ENCODE measurements at places on chromosomes 2 and 18. TPM values are rescaled to one million over a fixed set of nuclear protein-coding genes. Genes with fewer than 3 reads are reported as not detected.

GRCh38 chr2:179428649-179429048 lies 164.0 kb upstream of the SESTD1 start:
- DNase-seq = no peak

DNA sequence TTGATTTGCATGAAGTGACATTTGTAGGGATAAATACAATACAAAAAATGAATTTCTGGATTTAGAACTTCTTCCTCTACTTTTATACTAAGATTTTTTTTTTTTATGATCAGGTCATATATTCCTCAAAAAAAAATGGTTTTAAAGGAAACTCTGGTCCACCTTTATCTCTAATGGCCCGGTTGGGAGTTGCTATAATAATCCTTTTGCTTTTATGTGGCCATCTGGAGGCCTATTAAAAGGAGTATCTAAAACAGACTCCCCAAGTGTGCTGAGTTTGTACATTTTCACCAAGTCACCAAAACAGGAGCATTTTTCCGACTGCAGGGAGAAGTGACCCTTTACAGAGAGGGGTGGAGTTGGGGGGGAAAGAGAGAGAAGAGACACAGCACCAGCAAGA lies 329.2 kb upstream of the FIGN start:
- DNase-seq = no peak

DNA sequence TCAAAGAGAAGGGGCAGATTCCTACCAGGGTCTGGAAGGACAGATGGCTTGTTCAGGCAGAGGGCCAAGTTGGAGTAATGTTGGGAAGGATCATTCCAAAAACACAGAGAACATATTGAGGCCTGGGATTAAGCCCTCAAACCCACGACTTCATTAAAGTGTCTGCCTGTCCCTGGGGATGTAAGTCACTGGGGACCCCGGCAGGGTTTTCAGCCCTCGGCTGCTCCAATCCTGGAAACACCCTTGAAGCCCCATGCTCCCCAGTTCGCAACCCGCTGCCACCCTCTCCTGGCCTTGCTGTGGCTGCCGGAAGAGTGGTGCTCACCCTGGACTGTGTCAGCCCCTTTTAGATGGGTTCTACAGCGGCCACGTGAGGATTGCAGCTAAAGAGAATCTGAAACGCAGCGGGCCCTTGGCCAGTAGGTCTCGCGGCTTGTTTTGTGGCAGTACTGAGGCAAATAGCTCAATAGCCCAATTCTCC lies 79.9 kb downstream of the EPAS1 start:
- no peak for DNase-seq

- DNase-seq = peak; percentile 53
Observed at GRCh38 chr18:7152440-7152839, 34.8 kb upstream of the LAMA1 start.

GRCh38 chr18:45046961-45047360 lies 366.3 kb downstream of the SETBP1 start:
- DNase-seq = no peak

DNA sequence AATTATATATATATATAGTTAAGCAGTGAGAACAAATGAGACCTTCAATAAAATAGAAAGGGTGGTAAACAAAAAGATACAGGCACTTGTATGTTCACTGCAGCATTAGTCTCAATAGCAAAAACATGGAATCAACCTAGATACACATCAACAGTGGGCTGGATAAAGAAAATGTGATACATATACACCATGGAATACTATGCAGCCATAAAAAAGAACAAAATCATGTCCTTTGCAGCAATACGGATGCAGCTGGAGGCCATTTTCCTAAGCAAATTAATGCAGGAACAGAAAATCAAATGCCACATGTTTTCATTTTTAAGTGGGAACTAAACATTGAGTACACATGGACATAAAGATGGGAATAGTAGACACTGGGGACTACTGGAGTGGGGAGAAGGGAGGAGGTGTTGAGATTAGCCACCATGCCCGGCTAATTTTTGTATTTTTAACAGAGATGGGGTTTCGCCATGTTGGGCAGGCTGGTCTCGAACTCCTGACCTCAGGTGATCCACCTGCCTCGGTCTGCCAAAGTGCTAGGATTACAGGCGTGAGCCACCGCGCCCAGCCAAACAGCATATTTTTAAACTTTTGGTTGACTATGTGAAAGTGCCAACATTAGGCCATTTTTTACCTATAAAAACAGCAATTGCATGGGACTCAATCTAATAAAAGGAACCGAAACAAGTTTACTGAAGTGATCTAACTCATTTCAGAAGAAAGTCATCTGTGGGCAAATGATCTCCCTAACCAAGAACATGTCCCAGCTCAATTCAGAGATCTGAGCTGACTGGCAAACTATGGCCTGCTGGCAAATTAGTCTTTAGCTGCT lies 23.7 kb downstream of the ICA1L start:
- DNase-seq = no peak

- DNase-seq = no peak
Observed at GRCh38 chr2:88090446-88091283, 23.0 kb downstream of the SMYD1 start.

- DNase-seq = no peak
Observed at GRCh38 chr18:69951182-69951581, 3.5 kb upstream of the CD226 start.

DNA sequence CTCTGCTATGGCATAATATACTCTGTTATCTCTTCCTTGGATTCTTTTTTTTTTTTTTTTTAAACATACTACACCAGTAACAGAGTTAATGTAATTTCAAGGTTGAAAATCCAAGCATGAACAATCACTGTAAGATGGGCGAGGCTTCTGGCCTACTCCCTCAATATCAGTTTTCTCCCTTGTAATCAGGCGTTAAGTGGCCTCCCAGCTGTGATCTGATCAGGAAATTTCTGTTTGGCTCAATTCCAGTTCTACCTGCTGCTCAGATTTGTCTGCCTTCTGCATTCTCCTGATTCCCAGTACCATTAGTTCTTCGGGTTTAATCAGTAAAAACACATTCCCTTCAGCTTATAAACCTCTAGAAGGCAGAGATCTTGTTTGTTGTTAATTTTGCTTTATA lies 18.6 kb downstream of the PRKD3 start:
- no peak for DNase-seq

DNA sequence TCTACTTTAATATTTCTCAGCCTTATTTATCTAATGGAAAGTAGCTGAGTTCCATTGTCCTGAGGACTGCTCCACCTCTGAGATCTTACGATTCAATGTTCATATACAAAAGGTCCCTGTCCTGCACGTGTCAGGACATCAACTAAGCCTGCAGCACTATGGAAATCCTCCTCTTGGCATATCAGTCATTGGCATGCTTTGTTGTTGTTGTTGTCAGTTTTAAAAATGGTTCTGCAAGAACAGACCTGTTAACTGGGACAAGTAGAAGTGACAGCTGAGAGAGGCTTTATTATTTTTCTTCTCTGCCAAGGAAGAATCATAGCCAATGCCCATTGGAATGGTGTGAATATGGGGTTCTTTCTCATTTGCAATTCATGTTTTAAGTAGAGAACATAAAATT lies 450.1 kb upstream of the PKDCC start:
- DNase-seq = no peak

DNA sequence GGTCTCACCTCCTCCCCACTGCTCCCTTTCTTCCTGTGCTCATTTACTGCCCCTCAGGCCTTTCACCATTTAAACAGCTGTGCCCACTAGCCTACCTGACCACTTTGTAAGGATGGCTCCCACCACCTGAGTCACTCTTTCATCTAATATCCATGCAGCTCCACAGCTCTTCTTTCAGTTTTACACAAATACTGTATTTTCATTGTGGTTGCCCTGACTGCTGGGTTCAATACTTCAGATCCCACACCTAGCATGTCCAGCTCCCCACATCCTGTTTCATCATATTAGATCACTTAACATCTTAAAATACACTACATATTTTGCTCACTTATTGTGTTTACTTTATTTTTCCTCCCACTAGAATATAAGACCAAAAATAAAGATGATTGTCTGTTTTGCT lies 1110.6 kb downstream of the TSN start:
- DNase-seq = no peak

DNA sequence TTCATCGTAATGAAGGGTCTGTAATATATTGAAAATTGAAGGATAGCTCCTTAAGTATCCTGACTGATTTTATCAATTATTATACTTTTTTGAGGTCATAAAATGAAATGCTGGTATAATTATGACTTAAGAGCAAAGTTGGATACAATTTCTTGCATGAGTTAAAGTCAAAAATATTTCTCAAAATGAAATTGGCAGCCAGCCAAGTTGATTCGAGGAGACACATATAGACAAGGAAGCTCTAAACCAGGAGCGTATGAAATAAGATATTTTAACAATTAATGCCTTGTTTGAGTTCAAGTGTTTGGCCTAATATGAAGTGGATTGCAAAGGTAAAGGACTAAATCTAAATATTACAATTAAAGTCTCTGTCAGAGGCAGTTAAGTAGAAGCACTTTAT lies 260.4 kb upstream of the DSEL start:
- DNase-seq = no peak

GRCh38 chr2:232835687-232836208 lies 34.3 kb upstream of the SNORC start:
- DNase-seq = no peak

GRCh38 chr2:105409717-105410116 lies 10.9 kb upstream of the FHL2 start:
- no peak for DNase-seq

GRCh38 chr2:172046080-172046678 lies 39.1 kb upstream of the DLX1 start:
- DNase-seq = no peak

GRCh38 chr18:21316296-21316695 lies 74.3 kb downstream of the GREB1L start:
- DNase-seq = no peak

DNA sequence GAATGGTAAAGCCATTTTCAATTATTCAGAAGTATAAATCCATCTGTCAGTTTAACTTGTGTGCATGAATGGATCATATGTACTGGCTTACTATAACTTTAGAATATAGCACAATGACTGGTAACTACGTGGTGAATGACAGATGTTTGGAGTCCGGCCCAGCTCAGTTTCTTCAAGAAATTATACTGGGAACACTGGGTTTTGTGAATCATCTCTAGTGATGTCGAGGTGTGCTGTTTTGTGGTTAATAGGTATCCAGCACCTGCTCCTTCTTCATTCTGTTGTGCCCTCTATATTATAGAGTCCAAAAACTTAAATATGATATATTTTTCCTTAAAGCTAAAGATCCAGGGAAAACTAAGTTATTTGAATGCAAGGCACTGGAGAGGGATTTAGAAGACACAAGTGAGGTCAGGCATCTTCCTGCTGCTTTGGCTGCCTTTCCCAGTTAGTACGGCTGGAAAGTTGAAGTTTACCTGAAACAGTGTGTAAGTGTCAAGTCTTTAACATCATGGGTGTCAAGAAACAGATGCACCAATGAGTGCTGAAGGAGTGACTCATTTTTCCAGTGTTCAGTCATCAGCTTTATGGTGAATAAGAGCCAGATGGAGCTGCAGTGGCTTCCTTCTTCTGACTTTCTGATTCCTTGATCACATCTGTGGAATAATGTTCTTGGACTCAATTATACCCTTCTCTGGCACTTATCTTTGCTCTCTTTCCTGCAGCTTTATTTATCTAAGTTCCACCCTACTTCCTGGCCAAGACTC lies 1079.5 kb upstream of the CELF4 start:
- DNase-seq = no peak

DNA sequence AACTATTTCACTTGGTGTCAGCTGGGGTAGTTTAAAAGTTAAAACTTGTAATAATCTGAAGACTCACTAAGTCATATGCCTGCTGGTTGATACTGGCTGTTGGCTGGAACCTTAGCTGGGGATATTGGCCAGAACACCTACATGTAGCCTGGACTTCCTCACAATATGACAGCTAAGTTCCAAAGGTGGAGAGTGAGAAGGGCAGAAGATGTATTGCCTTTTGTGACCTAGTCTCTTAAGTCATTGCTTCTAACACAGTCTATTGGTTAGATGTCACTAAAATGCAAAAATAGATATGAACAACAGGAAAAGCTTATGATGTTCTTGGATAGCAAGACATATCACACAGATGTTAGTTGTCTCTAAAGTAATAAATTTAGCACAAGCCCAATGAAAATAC lies 113.2 kb upstream of the CHAC2 start:
- no peak for DNase-seq

DNA sequence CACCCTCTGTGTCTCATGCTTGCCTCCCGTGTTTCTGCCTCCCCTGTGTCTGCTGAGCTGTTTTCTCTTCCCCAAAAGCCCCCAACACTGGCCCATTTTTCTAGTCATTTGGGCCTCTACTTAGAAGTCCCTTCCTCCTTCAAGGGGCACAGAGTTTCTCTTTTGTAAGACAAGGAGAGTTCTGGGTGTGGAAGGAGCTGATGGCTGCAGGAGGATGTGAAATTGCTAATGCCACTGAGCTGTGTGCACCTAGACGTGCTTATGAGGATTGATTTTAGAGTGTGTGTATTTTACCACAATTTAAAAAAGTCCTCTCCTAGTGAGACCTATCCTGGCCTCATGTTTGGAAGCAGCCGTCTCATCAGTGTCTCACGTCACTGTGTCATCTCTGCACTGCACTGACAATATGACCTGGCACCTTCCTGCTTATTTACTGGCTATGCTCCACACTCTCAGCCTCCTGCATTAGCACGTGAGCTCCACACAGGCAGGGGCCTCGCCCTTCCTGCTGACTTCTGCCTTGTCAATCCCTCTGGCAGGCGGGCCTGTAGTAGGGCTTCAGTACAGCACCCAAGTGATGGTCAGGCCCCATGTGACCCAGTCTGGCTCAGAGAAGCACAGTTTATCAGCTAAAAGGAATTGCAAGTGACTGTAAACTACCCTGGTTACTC lies 8.0 kb upstream of the MBP start:
- DNase-seq = no peak

DNA sequence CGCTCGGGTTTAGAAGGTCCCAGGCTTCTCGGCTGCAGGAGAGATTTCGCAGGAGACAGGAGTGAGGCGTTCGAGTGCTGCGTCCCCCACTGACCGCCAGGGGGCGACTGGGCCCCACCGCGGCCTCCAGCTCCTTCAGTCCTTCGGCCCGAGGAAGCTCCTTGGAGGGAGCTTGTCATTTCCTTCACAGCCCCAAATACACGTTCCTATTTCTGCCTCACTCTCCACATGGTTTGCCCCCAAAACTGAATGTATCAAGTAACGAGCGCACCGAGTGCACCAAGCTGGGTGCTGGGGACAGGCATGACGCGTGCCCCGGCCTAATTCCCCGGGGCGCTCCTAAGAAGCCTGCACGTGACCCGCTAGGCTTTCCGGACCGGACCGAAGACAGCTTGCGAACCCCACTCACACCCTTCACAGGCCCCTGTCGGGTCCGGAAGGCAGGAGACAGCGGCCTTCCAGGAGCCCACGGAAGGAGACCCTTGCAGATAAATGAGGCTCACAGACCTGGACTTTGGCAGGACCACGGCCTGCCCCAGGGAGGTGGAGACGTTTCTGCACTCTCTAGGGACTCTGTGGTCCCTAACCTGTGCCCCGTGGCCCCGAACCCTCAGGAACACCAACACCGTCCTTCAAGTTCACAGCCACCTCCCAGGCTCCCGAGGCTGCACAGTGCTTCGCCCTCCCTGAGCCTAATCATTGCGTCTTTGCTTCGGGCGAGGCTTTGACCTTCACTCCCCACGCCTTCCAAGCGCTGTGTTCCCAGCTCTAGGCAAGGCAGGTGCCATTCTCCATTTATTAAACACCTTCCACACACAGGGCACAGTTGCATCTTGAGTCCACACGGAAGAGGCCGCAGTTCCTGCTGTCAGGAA lies 13.0 kb upstream of the FAHD2A start:
- DNase-seq = no peak

PRKD3 gene
- 38.2 TPM for total RNA-seq

PLA2R1 gene
- 5.4 TPM for total RNA-seq

MDH1B gene
- 1.2 TPM for total RNA-seq

RTP5 gene
- not detected for total RNA-seq

TRAK2 gene
- total RNA-seq = 78.1 TPM

SGPP2 gene
- 0.83 TPM for total RNA-seq

MAP3K19 gene
- total RNA-seq = not detected

BCL11A gene
- total RNA-seq = 4.5 TPM

All from esophagus muscularis mucosa (tissue), 4 donors.